GM12865 (cell line): ENCODE measurements at places on chromosomes 2 and 18.

DNA sequence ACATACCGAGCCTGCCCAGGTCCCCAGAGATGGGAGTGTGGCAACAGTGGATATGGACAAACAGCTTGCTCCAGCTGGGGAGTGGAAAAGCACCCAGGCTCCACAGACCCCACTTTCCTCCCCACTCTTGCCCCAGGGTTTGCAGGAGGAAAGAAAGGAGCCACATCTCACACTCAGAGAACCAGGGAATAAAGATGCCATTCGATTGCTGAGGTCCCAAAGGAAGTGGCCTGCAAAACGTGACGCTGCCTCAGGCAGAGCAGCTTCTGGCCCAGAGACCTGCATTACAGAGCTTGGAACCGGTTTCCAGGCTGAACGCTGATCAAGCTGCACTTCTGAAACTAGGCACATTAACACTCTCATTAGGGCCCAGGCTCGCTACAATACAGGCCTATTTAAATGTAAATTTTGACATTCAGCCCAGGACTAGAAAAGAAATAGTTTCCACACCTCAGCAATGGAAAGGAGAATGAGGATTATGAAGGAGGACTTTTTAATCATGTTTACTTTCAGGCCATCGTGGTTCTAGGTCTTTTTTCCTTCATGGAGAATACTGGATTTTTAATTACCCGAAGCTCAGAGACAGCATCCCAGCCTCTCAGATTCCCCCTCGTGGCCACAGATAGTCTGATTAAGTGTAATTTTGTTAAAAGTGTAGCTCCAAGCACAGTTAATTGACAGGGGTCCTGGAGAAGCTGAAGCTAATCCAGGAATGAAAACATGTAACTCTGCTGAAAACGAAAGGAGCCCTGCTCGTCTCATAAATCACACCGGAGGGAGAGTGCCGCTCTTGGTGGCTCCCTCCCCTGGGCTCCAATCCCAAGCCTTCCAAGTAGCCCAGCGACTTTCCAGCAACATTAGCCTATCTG lies 221.3 kb upstream of the RAB6C start:
- DNase-seq, result no peak

DNA sequence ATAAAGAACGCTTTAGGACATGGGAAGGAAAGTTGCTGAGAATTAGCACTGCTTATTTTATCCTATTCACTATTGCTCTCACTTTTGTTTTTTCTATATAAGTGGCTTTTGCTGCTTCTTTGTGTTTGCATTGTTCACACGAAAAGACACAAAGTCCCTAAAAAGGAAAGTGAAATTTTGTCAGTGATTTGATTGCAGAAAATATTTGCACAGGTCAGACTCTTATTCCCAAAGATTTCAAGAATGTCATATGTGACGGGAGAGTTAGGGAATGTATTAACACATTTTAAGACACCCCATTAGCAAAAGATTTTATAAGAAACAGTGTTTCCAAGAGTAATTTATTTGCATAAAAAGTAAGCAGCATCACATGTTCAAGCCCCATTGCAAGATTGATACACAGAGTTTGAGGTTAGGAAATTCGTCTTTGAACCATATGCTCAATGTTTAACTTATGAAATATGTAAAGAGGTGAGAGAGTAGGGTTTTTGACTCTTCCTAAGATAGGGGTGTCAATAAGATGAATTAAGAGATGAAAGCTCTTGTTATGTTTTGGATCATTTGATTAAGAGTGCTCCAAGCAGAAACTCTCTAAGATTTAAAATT lies 57.0 kb downstream of the CCDC102B start:
- DNase-seq, result peak; percentile 6

DNA sequence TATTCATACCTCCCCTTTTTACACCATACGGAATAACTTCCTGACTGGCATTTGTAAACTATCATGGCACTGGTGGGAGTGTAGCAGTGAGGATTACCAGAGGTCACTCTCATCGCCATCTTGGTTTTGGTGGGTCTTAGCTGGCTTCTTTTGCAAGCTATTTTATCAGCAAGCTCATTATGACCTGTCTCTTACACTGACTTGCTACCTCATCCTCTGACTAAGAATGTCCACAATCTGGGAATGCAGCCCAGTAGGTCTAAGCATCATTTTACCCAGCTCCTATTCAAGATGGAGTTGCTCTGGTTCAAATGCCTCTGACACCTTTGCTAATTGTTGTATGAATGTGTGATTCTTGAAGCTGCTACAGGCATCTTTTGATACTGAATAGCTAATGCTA lies 950.8 kb upstream of the SLC39A10 start:
- DNase-seq, result no peak

DNA sequence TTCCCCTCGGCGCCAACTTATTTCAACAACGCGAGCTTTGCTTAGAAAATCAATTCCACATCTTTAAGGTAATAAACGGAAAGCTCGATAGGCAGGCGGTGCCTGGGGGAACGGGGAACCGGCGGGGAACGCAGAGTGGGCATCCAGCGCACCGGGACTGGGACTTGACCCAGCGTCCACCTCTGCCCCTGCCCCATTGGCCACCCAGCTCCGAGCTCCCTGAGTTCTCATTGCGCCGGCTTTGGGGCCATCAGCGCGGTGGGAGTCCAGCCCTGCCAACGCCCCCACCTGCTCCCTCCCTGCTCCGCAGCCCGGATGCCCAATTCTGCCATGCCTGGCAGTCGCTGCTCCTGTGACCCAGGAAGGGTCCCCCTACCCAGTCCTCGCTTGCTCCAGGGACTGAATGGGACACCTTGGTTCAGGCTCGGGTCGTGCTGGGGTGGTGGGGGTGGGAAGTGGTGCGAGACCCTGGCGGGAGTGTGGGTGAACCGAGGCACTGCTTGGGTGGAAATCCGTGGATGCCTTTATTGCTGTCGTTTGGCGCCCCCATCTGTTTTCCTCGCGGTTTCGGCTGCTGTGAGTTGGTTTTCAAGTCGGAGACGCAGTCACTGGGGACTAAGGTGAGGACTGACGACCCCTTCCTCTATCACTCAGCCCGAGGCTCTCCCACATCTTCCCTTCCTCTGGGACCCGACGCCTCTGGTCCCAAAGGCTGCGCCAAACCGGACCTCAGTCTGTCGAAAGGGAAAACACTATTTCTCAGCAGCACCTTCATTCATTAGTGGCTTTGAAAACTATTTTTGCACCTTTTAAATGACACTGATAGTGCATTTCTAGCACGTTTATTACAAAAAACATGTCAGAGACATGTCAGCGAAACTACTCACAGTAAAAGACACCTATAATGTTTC lies 2.4 kb upstream of the EVX2 start:
- peak; percentile 16 for DNase-seq

DNA sequence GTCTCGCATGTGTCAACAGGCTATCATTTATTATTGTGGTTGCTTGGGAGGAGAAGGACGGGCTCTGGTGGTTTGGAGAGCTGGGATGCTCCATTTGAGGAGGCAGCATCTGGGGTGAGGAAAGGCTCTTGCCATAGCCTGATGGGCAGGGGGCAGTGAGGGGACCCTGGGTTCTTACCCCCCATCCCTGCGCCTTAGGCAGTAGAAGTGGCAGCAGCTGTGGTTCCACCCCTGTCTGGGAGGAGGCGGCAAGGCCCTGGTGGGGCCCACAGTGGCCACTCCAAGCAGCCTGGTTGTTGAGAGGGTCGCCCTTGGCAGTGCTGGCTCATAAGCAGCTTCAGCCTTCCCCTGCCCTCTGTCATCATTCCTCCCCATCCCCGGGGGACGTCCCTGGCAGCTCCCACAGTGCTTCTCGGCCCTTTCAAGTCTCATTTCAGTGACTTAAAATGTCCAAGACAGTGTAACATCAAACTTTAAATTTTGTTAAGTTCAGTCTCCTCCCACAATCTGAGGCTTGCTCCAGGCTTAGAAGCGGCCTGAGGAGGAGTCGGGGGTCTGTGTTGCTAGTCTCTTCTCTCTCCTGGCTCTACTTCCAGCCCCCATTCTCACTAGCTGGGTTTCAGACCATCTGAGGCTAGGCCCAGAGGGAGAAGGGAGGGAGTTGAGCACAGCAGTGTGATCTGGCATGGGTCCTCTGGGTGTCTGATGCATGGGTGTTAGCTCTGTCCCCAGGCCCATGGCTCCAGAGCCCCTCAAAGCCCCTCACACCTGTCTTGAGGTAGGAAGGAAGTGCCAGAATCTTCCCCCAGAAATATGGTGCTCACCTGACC lies 34.9 kb upstream of the PTPN4 start:
- DNase-seq, result no peak

DNA sequence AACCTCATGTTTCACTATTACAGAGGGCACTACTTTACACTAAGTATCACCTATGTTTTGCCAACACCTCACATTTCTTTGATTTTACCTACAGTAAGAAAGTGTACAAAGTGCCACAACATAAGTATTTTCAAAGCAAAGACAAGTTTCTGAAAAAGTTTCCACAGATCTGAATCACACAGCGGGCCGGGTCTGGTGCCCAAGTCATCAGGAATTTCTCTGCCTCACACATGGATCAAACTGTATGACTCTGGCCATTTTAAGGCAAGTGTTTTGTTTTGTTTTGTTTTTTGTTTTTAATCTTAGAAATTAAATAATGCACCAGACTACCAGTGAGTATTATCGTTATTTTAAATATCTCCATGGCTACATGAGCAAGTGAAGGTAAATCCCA lies 73.4 kb downstream of the ZNF516 start:
- no peak for DNase-seq

- no peak for DNase-seq
Observed at GRCh38 chr2:75587954-75588587, 27.3 kb upstream of the EVA1A start.

DNA sequence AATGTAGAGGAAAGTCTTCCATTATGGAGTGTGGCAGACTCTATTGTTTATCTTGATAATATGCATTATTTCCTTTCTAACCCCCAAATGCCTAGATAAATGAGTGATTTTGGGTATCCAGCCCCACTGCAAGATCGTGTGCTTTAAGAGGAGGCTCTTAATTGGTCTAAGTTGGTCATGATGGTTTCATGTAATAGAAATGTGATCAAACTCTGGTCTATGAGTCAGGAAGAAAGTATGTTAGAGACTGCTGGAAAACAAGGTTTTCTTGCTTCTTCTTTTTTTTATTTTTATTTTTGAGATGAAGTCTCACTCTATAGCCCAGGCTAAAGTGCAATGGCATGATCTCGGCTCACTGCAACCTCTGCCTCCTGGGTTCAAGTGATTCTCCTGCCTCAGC lies 344.5 kb upstream of the TNP1 start:
- no peak for DNase-seq

- peak; percentile 37 for DNase-seq
Observed at GRCh38 chr2:155266583-155266982, 568.1 kb downstream of the KCNJ3 start.

GRCh38 chr2:189528617-189529016 lies 52.0 kb downstream of the SLC40A1 start:
- no peak for DNase-seq

- DNase-seq, result no peak
Observed at GRCh38 chr2:184346338-184346862, 251.9 kb upstream of the ZNF804A start.

DNA sequence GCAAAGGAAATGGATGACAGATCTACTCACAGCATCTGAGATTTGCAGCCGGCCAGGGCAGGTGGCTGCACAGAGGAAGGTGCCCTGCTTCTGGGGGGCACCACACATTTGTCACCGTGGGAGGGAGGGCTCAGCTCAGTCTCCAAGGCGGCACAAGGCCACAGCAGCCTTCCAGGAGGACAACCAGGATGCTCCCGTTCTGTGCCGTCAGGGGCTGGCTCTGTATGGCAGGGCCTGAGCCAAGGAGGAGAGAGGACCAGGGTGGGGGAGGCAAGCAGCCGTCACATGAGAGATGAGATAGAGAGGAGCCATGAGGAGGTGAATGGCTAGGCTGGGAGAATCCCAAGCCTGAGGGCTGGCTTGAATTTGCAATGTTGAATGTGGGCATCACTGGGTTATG lies 4.6 kb upstream of the BOK start:
- no peak for DNase-seq

DNA sequence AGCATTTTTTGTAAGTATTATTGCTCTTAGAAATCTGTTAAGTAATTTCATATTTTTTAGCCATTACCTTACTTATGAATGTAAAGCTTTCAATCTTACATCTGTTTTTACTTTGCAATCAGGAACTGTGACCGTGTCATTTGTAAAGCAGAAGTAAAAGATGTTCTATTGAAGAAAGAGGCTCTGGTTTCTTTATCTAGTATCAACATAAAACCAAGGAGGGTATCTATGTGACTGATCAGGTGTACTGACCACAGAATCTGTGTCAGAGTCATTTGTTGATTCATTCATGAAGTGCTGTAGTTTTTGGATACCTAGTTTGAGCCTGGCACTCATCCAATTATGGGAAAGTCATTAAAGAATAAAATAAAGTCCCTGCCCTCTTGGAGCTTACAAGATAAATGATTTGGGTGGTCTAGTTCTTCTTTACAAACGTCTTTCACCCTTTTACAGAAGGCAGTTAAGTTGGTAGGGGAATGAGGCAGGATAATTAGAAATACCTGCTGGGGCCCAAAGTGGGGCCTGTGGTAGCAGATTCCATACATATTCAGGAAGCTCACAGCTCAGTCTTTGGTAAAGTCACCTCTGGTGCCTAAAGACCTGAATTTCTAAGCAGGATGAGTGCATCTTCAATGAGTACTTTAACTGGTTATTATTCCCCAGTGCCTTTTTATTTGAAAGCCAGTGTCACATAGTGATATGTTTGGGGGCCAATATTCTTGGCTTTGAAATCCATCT lies 260.6 kb upstream of the NT5C1B start:
- DNase-seq, result peak; percentile 45

- no peak for DNase-seq
Observed at GRCh38 chr18:35324926-35325655, 19.1 kb downstream of the ZNF24 start.

- DNase-seq, result no peak
Observed at GRCh38 chr2:237895544-237896506, 36.4 kb downstream of the RAMP1 start.

GRCh38 chr2:237915576-237915975 lies 51.2 kb upstream of the UBE2F start:
- DNase-seq, result no peak

GRCh38 chr18:6719910-6720683 lies 9.4 kb upstream of the ARHGAP28 start:
- no peak for DNase-seq

DNA sequence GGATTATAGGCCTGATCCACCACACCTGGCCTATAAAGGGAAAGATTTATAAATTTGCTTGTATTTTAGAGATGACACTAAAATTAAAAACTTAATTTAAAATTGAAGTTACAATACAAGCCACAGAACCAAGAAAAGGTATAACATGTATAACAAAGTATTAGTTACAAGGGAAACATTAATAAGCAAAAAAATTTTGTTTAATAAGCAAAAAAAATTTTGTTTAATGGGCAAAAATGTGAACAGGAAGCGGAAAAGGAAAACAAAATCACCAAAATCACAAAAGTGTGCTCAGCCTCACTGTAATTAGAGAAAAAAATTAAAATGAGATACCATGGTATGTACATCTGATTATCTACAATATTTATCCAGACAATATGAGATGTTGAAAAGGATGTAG lies 15.9 kb upstream of the NDUFV2 start:
- DNase-seq, result no peak

- DNase-seq, result no peak
Observed at GRCh38 chr2:69096326-69097095, 83.5 kb downstream of the ANTXR1 start.
